ENCODE measurements at places on chromosomes 2 and 18. TPM values are rescaled to one million over a fixed set of nuclear protein-coding genes. Genes with fewer than 3 reads are reported as not detected.

WDR12 gene
- polyA plus RNA-seq: 61.1 TPM

C2orf80 gene
- not detected for polyA plus RNA-seq

SPC25 gene
- polyA plus RNA-seq: 6.7 TPM

CNRIP1 gene
- 22.4 TPM for polyA plus RNA-seq

MROH2A gene
- polyA plus RNA-seq: not detected

POTEI gene
- 0.04 TPM for polyA plus RNA-seq

NR4A2 gene
- 1.9 TPM for polyA plus RNA-seq

UGT1A5 gene
- not detected for polyA plus RNA-seq

GMPPA gene
- polyA plus RNA-seq: 26.9 TPM

CEBPZ gene
- 34.9 TPM for polyA plus RNA-seq

CRYGD gene
- not detected for polyA plus RNA-seq

AOX1 gene
- 1.5 TPM for polyA plus RNA-seq

PROM2 gene
- polyA plus RNA-seq: 1.4 TPM

UGT1A8 gene
- polyA plus RNA-seq: not detected

DNA sequence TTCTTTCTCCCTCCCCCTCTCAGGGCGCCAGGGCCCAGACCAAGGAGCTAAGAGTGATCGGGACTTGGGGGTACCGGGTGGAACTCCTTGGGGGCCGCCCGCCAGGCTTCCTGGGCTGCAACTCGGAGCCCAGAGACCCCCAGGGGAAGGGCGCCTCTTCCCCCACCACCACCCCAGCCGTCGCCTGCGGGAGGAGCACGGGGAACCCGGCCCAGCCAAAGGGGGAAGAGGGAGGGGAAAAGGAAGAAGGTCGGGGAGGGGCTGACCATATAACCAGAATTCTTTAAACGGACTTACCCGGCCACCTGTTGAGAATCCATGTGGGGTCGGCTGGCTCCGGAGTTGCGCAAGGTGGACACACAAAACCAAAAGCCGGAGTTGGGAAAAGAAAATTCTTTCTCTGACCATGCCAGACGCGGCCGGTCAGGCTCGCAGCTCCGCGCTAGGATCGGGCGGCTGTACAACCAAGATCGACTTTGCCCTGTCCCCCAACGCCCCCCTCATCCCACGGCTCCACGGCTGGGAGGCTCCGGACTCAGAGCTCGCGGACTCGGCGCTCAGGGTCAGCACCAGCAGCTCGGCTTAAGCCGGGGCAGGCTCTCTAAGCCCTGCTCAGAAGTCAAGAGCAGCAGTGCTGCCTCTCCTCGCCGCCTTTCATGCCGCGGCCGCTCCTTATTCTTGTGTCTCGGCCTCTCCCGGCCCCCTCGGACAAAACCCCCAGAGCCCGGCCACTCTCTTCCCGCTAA is 6.3 kb upstream of the SIX3 start:
- no peak for DNase-seq

DNA sequence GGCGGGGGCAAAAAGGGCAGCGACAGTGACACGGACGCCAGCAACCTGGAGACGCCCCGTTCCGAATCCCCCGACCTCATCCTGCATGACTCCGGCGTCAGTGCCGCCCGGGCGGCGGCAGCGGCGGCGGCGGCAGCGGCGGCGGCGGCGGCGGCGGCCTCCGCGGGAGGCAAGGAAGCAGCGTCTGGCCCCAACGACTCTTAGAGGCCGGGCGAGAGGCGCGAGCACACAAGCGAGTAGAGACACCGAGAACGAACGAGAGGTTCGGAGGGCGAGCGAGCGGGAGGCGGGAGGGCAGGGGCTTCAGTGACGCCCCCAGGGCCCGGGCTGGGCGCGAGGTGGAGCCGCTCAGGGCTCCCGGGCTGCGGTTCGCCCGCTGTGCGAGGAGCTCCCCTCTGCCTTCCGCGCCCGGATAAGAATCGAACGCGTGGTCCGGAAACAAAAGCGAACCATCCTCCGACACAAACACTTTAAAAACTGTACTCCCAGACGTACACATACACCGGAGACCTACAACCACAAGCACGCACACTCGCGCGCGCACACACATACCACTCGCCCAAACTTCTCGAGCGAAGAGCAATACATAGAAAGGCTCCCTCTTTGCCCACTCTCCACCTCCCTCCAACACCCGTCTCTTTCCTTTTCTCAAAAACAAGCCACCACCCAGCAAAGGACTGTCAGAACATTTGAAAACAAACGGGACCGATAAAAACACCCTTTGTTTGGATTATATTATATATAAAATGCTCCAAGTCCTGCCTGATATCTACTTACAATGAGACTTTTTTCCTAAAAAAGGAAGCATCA is 2.8 kb downstream of the SP9 start:
- peak; percentile 66 for DNase-seq

GRCh38 chr2:173860082-173860481 is 105.1 kb downstream of the SP3 start:
- no peak for DNase-seq

DNA sequence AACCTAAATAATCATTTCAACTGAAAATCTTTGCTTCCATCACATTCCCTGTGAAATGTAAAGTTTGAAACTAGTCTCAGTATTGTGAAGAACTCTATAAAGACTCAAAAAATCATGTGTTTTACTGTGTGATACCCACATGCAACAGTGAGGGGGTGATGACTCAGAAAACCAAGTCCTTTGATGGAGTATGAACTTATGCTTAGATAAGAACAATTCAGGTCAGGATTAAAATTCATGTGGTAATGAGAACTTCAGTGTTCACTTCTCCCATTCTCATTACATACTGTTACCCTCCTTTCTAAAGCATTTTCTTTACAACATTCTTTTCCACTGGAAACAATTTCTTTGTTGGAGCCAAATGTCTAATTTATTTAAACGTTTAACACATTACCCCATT is 360.2 kb downstream of the FSIP2 start:
- DNase-seq: no peak

GRCh38 chr18:51273437-51273836 is 76.0 kb upstream of the MEX3C start:
- no peak for DNase-seq

- DNase-seq: no peak
Measured at GRCh38 chr18:22057908-22058527, 111.4 kb upstream of the GATA6 start.

DNA sequence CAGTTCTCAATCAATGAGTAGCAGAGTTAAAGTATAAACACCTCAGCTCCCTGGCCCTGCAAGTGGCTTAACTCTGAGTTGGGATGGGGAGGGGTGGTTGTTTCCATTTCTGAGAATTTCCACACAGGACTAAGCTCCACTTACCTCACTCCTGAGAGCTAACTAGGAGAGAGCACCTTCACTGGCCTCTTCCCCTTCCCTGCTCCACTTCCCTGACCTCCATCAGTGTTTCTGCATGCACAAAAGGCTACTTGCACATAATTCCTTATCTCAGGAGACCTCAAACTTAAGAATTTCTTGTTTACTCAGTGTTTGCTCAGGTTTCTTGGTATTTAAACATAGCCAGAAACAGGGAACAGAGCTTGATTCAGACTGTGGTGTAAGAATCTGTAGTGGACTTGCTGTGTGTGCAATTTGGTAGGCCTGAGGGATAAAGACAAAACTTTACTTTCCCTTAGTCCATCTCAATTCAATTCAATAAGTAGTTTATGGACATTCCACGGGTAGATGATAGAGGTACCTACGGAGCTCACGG is 97.2 kb downstream of the PID1 start:
- DNase-seq: no peak

DNA sequence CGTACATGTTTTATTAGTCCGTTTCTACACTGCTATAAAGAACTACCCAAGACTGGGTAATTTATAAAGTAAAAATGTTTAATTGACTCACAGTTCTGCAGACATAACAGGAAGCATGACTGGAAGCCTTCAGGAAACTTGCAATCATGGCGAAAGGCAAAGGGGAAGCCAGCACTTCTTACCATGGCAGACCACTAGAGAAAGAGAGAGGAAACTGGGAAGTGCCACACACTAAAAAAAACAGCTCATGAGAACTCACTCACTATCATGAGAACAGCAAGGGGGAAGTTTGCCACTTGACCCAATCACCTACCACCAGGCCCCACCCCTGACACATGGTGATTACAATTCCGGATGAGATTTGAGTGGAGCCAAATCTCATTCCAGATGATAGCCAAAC is 466.2 kb downstream of the IRS1 start:
- DNase-seq: no peak

DNA sequence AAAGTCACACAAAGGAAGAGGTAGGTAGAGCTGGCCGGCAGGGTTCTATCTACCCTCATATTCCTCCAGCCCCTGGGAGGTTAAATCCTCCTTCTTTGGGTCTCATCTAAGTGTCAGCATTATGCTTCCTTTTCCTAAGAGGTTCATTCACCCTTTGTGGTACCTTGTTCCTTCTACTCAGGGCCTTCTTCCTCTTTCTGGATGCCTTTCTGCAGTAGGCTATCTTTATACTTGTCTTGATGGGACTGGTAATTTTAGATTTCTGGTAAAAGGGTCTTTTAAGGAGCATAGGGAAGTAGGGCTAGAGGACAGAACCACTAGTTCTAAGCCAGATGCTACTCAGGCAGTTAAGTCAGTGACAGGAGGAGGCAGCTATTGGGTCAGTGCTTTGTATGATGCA is 13.7 kb upstream of the TNP1 start:
- DNase-seq: no peak

DNA sequence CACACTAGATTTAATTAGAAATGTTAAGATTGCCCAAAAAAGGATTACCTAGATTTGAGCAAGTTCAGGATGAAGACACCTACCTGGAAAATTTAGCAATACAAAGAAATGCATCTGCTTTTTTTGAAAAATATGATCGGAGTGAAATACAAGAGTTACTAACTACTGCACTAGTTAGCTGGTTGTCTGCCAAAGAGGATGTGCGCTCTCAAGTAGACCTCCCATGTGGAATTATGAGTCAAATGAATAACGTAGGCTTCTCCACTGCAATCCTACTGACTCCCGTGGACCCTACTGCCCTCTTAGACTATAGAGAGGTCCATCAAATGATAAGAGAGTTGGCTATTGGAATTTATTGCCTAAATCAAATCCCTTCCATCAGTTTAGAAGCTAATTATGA is 2.0 kb downstream of the ANKAR start:
- no peak for DNase-seq

DNA sequence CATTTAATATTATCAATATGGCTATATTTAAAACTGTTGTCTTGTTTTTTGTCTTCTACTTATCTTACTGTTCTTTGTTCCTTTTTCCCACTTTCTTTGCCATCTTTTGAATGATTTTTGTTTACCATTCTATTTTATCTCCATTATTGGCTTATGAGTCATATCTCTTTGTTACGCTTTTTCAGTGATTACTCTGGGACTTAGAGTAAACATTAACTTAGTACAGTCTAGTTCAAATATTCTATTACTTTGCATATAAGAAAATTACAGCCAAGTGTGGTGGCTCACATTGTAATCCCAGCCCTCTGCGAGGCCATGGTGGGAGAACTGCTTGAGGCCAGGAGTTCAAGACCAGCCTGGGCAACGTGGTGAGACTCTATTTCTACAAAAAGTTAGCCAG is 26.1 kb downstream of the ADCY3 start:
- DNase-seq: no peak

GRCh38 chr2:160415991-160416390 is 77.6 kb downstream of the RBMS1 start:
- no peak for DNase-seq

DNA sequence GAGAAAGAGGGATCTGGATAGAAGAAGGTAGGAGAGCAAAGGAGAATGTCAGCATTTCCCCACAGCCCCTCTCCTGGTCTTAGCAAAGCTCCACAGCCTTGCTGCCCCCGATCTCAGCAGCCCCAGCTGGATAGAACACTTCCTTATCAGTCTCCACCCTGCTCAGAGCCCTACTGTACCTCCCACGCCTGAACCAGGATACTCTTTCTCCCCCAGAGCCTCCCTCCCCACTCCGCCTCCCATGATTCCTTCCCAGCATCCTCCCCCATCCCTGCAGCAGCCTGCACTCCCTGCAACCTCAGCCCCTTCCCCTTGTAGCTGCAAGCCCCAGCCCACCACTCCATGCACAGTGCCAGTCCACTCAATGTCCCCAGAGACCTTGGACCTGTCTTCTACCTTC is 25.8 kb downstream of the PLB1 start:
- no peak for DNase-seq

- DNase-seq: no peak
Measured at GRCh38 chr2:196130039-196130825, 41.1 kb downstream of the STK17B start.

GRCh38 chr18:64803471-64803870 is 654.6 kb upstream of the LINC00305 start:
- no peak for DNase-seq

- peak; percentile 6 for DNase-seq
Measured at GRCh38 chr2:189933911-189934399, 128.6 kb downstream of the MSTN start.

- DNase-seq: no peak
Measured at GRCh38 chr18:6561862-6562291, 147.2 kb upstream of the L3MBTL4 start.

DNA sequence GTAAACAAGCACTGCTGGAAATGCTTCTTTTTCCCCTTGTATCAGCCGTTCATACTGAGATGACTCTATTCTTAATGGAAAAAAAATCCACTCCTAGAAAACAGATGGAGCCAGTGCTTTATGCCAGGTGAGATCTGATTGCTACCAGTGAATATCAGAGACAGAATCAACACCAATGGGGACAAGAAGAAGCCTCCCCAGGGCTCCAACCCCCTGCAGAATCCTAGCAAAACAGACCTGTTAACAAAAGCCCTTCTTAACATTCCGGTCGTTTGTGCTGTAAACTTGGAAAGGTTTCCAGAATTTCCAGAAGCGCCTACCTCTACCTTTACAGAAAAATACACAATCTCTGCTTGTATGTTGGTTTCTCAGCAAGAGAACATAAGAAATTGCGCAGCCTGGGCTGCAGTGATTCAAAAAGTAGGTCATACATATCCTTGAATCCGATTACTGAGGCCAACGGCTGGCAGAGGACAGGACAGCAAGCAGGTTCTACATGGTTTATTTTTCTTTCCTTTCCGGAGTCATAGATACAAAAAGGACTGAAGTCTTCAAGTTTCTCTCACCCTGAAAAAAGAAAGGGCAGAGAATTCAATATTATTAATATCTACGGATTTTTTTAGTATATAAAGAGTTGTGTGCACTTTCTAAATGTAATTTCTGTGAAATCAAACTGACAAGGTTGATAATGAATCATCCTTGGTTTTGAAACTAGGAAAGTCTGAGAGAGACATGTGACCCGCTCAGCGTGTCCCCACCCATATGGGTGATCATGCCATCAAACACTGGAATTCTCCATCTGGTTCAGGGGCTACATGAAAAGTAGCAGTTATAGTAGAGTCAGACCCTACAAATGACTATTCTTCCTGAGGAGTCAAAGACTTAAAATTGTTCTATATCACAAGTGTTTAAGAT is 266.7 kb upstream of the MGAT5 start:
- no peak for DNase-seq

- no peak for DNase-seq
Measured at GRCh38 chr2:113052396-113052917, at the start of gene IL36B. Gene IL36B (minus strand): TSS chr2:113052867.
